ENCODE measurements at places on chromosomes 13 and 19. TPM values are rescaled to one million over a fixed set of nuclear protein-coding genes. Genes with fewer than 3 reads are reported as not detected.

- peak; percentile 24 for DNase-seq
Observed at GRCh38 chr13:28100150-28101121, at the start of gene FLT3. Gene FLT3, minus strand, starts transcription at chr13:28100576. Its CDS starts 66 bp downstream, at chr13:28100510.

SULT2B1 gene
- total RNA-seq: 2.4 TPM

GRCh38 chr19:48868114-48868886, at the start of gene PLEKHA4:
Gene PLEKHA4, minus strand, starts transcription at chr19:48868617. Its CDS starts 997 bp downstream, at chr19:48867620.
- DNase-seq: peak; percentile 71

- no peak for DNase-seq
Observed at GRCh38 chr13:51538591-51539179, 45.6 kb upstream of the WDFY2 start.

DNA sequence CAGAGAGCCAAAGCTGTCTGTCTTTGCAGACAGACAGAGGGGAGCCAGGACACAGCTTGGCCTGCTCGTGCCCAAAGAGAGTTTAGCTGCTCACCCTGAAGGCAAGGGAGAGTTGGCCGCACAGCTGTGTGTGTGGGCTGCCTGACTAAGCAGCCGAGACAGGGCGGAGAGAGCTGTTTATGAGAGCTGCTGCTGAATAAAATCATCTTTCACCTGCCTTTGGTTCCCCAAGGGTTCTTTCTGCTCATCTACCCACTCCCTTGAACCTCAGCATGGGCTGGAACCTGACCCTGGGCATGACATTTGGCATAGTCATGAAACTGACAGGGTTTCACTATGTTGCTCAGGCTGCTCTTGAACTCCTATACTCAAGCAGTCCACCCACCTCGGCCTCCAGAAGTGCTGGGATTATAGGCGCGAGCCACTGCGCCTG, 98.2 kb downstream of the RBM26 start:
- DNase-seq: peak; percentile 8

GRIK5 gene
- 3.2 TPM for total RNA-seq
